ENCODE measurements at places on chromosomes 11 and 22. TPM values are rescaled to one million over a fixed set of nuclear protein-coding genes. Genes with fewer than 3 reads are reported as not detected.

GRCh38 chr11:105740164-105740903 is 130.5 kb downstream of the GRIA4 start:
- H3K36me3 ChIP-seq, result no peaks in the 10 kb centered on the region
- DNase-seq, result no peak
- no peak overlapping the region for H3K27ac ChIP-seq
- no peaks in the 10 kb centered on the region for H3K27me3 ChIP-seq
- H3K4me1 ChIP-seq, result no peaks in the 10 kb centered on the region
- H3K4me3 ChIP-seq, result no peak overlapping the region

GRCh38 chr22:49760280-49760629 is 67.4 kb downstream of the BRD1 start:
- no peaks in the 10 kb centered on the region for H3K27me3 ChIP-seq
- peaks cover 6% of the 10 kb centered on the region for H3K4me1 ChIP-seq
- no peak overlapping the region for H3K27ac ChIP-seq
- no peaks in the 10 kb centered on the region for H3K36me3 ChIP-seq
- no peak overlapping the region for H3K4me3 ChIP-seq

- no peaks in the 10 kb centered on the region for H3K27me3 ChIP-seq
- no peaks in the 10 kb centered on the region for H3K4me1 ChIP-seq
- H3K4me3 ChIP-seq, result no peak overlapping the region
- DNase-seq, result no peak
- no peak overlapping the region for H3K27ac ChIP-seq
These were observed 751 bp downstream of the MS4A10 start for GRCh38 chr11:60785806-60786361.

GRCh38 chr11:2425506-2425905 is 18.8 kb downstream of the TRPM5 start:
- H3K4me3 ChIP-seq, result no peak overlapping the region
- peaks cover 2% of the 10 kb centered on the region for H3K4me1 ChIP-seq
- no peak overlapping the region for H3K27ac ChIP-seq
- no peaks in the 10 kb centered on the region for H3K36me3 ChIP-seq
- H3K27me3 ChIP-seq, result no peaks in the 10 kb centered on the region

DNA sequence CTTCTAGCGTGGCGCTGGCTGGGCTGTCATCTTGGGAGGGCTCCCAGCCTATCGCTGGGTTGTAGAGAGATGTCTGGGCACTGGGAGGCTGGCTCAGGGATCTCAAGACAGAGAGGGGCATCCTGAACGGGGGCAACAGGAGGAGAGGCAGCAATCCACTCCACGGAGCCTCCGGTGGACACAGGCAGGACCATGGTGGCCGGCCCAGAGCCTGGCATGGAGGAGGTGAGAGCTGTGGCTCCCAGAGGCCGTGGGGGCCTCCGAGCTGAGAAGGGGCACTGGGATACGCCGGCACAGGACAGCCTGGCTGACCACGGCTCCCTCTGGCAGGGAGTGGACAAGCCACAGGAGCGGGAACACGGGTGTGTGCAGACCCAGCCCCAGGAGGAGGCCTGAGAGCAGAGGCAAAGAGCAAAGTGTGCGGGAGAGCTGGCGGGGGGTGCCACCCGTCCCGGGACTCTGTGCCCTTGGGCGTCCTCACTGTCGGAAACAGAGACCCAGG is 9.1 kb downstream of the MRGPRF start:
- H3K4me1 ChIP-seq, result no peaks in the 10 kb centered on the region
- DNase-seq, result no peak
- H3K36me3 ChIP-seq, result no peaks in the 10 kb centered on the region
- H3K27me3 ChIP-seq, result no peaks in the 10 kb centered on the region

- H3K4me1 ChIP-seq, result no peaks in the 10 kb centered on the region
- no peak overlapping the region for H3K27ac ChIP-seq
- no peaks in the 10 kb centered on the region for H3K27me3 ChIP-seq
- H3K36me3 ChIP-seq, result no peaks in the 10 kb centered on the region
- no peak overlapping the region for H3K4me3 ChIP-seq
- DNase-seq, result no peak
These were observed 61.0 kb downstream of the APIP start for GRCh38 chr11:34855021-34855753.

DNA sequence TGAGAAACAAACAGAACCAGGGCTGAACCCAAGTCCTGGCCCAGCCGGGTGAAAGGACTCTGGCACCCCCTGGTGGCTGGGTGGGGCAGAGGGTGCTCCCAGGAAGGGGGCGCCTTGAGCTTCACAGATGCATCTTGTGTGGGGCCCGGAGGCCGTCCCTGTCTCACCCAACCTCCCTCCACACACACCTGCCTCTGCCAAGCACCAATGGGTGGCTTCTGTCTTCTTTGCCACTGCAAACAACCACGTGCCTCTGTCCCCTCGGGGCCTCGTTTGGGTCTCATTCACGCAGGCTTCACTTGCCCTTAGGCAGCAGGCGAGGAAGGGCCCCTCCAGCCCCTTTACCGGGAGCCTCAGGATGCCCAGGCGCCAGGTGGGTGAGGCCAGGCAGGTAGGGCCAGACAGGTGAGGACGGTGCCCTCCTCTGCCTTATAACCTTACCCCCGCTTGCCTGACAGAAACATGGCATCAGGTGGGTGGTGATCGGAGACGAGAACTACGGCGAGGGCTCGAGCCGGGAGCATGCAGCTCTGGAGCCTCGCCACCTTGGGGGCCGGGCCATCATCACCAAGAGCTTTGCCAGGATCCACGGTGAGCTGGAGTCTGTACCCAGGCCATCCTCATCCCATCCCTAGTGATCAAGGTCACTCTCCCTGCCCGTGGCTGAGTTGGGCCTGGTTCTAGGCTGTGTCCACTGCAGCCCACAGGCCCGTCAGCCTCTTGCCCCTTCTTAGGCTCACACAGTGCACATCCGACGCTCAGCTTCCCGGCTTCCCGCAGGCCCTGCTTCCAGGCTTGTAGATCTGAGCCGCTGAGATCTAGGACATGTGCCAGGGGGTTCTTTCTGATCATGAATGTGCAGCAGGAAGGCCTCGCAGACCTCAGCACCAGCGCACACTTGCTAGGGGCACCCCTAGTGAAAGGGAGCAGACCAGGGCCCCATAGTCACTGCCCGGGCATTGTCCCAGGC is 17.2 kb downstream of the POLR3H start:
- H3K4me3 ChIP-seq, result no peak overlapping the region

OR52I2 gene
- total RNA-seq, result not detected

MMP27 gene
- not detected for total RNA-seq

DNA sequence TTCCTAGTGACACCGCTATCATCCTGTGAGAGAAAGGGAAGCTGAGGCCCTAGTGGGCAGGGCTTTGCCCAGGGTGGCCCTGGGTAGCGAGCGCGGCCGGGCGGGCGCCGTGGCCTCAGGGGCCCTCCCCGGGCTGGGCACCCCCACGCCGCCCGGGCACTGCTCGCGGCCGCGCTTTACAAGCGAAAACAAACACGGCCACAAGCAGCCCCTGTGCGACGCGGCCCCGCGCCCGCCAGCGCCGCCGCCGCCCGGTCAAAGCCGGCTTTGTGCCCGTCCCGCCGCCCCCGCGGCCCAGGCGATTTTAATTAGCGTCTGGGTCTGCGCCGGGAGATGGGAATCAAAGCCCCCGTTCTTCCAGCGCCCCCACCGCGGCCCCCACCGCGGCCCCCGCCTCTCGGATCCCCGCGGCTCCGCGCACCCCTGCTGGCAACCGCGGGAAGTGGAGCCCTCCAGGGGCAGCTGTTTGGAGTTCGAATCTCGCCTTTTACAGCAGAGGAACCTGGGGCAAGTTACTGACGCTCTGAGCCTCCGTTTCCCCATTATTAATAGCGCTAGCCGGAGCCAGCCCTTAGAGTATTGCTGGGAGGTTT is 47.9 kb downstream of the CHRDL2 start:
- H3K36me3 ChIP-seq, result no peaks in the 10 kb centered on the region
- no peaks in the 10 kb centered on the region for H3K27me3 ChIP-seq
- no peak overlapping the region for H3K4me3 ChIP-seq

- DNase-seq, result no peak
- H3K4me3 ChIP-seq, result no peak overlapping the region
- no peaks in the 10 kb centered on the region for H3K27me3 ChIP-seq
- H3K4me1 ChIP-seq, result no peaks in the 10 kb centered on the region
- H3K27ac ChIP-seq, result no peak overlapping the region
- H3K36me3 ChIP-seq, result no peaks in the 10 kb centered on the region
These were observed 10.6 kb downstream of the SLC5A4 start for GRCh38 chr22:32244547-32244946.

DNA sequence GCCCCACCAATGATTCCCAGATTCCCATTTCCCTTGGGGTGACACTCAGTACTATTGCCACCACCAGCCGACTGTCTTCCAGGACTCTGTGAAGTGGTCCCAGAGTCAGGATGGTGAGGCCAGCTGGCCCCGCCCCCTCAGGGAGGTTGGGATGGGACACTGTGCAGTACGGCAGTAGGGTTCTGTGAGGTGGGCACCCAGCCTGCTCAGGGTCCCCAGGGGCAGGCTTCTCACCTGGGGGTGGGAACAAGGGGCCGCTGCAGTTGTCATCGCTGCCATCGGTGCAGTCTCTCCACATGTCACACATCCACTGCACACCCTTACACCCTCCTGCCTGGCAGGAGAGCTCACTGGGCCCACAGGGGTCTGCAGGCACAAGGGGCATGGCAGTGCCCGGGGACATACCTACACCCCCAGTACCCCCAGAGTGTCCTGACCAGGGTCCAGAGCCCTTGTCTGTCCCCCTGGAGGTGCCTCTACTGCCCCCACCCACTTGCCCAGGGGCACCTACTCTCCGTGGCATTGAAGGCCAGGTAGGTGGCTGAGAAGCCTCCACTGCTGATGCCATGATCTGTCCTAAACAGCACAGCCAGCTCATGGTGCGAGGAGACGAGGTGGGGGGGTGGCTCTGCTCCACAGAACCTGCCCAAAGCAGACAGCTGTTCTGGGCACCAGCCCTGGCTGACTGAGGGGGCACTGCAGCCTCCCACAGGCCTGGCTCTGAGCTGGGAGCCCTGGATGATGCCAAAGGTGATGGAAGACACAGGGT is 1.9 kb upstream of the C1QTNF5 start:
- H3K27ac ChIP-seq, result no peak overlapping the region
- peaks cover 45% of the 10 kb centered on the region for H3K27me3 ChIP-seq
- H3K4me3 ChIP-seq, result no peak overlapping the region
- H3K36me3 ChIP-seq, result no peaks in the 10 kb centered on the region

GRCh38 chr22:38947321-38948140 is 9.9 kb upstream of the APOBEC3A start:
- H3K27me3 ChIP-seq, result peaks cover 20% of the 10 kb centered on the region
- H3K4me1 ChIP-seq, result no peaks in the 10 kb centered on the region
- no peak for DNase-seq
- no peak overlapping the region for H3K27ac ChIP-seq
- H3K36me3 ChIP-seq, result no peaks in the 10 kb centered on the region

DNA sequence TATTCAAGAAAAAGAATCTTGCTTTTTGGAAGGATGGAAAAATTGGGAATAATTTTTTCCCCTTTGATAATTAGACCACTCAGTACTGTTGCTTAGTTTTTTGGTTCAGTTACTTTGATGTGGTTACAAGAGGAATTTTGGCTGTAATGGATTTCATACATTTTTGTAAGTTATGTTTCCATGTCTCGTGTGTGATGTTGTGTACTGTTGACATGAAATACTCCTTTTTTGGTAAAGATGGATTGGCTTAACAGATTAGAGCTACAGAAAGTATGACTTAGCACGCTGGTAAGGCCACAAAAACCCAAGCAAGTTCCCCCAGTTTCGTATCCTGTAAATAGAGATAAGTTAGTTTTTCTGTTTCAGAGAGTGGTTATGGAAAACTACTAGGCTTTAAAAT is 11.9 kb downstream of the TBCEL start:
- H3K27me3 ChIP-seq, result no peaks in the 10 kb centered on the region
- H3K27ac ChIP-seq, result no peak overlapping the region
- H3K4me3 ChIP-seq, result no peak overlapping the region
- no peaks in the 10 kb centered on the region for H3K4me1 ChIP-seq
- no peak for DNase-seq

DNA sequence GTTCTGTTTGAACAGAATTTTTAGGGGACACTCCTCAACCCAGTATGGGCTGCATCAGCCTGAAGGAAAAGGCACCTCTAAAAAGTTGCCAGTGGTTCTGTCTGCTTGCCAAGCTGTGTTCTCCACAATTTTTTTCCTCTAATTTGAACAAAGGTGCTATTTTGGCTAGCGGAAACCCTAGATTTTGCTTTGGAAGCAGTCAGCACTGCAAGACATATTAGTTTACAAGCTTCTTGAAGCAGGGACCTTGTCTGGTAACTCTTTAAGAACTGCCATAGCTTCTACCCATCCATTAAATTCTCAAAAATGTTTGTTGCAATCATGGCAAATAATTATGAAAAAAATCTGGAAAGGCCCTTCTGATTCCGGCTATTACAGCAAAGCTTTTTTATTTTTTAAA is 75.6 kb upstream of the HEPHL1 start:
- no peaks in the 10 kb centered on the region for H3K4me1 ChIP-seq
- H3K4me3 ChIP-seq, result no peak overlapping the region
